ENCODE measurements at places on chromosomes 12 and 14. TPM values are rescaled to one million over a fixed set of nuclear protein-coding genes. Genes with fewer than 3 reads are reported as not detected.

DNA sequence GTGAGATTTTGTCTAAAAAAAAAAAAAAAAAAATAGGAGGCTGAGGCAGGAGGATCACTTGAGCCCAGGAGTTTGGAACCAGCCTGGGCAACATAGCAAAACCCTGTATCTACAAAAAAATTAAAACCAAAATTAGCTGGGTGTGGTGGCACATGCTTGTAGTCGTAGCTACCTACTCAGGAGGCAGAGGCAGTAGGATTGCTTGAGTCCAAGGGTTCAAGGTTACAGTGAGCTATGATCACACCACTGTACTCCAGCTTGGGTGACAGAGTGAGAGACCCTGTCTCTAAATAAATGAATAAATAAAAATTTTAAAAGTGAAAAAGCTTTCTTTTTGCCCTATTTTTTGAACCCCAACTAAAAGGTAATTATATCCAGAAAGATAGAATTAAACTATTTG is 113.6 kb downstream of the PEBP1 start:
- no peaks in the 10 kb centered on the region for H3K4me1 ChIP-seq
- no peaks in the 10 kb centered on the region for H3K36me3 ChIP-seq
- H3K4me3 ChIP-seq, result no peak overlapping the region
- DNase-seq, result no peak
- H3K27ac ChIP-seq, result no peak overlapping the region

DNA sequence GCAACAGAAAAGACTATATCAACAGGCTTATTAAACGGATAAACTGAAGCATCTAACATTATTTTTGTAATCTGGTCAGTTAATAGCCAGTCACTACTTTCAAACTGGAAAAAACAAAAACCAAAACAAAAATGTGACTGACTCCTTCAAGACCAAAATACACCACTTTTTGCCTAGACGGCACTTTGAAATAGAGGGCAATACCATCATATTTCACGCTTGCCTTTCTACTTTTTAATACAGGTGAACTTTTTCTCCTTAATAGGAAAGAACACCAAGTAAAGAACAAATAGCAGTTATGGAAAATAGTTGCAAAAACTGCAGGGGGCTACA is 550 bp upstream of the NUP107 start:
- H3K27me3 ChIP-seq, result no peaks in the 10 kb centered on the region
- peak overlapping the region; percentile 54 for H3K4me3 ChIP-seq
- peaks cover 8% of the 10 kb centered on the region for H3K4me1 ChIP-seq

C14orf39 gene
- total RNA-seq, result 0.56 TPM

DNA sequence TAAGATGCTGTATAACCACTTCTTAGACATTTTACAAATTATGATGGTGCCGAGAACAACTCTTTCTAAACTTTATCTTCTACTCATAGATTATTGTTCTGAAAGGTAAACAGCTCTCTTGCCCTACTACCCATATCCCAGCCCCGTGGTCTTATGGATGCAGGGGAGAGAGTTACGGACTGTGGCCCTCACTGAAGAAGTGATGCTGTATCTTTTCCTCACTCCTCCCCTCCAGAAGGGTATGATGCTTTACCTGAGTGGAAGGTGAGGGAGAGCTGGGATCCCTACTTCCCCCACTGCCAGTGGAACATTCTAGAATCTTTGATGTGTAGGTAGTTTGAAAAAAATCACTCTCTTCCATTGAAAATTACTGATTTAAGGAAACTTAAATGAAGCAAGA is 3.5 kb downstream of the TSHR start:
- H3K4me1 ChIP-seq, result no peaks in the 10 kb centered on the region
- DNase-seq, result no peak
- H3K4me3 ChIP-seq, result no peak overlapping the region
- H3K36me3 ChIP-seq, result no peaks in the 10 kb centered on the region

LTB4R2 gene
- total RNA-seq, result 7.6 TPM

DNA sequence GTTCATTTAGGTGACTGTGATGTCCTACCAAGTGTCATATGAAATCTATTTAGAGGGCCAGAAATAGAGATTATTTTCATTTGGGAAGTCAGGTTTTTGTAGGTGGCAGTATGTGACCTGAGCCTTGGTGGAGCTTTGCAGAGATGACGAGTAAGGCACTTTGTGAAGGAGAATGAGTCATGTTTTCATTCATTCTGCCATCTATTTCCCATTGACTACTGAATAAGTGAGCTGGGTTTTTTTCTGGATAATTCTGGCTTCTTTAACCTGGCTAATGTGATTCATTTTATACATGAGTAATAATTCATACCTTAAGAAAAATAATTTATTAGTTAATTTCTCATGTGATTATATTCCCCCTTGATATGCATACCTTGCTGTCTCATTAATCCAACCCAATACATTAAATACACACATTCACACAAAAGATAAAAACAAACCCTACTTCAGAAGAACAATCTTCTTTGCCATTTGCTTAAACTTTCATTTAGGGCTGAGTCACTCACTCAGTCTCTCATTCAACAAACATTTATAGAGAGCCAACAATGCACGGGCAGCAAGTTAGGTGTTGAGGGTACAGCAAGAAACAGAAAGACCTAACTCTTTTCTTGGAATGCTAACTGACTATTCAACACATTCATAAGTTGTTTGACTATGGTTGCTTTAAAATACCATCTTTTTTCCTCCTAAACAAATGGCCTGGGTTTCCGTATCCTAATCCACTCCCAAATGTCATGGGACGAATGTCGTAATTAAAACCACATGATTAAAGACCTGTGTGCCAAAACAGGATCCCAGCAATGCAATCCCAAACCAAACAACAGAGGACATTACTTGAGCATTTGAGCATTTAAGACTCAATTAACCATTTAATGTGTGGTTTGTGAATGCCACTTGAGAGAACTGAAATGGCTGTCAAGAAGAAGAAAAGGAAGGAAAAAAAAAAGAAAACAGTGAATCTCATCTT is 78.0 kb downstream of the KITLG start:
- no peak overlapping the region for H3K27ac ChIP-seq
- H3K36me3 ChIP-seq, result no peaks in the 10 kb centered on the region
- H3K4me3 ChIP-seq, result no peak overlapping the region
- H3K4me1 ChIP-seq, result no peaks in the 10 kb centered on the region

DNA sequence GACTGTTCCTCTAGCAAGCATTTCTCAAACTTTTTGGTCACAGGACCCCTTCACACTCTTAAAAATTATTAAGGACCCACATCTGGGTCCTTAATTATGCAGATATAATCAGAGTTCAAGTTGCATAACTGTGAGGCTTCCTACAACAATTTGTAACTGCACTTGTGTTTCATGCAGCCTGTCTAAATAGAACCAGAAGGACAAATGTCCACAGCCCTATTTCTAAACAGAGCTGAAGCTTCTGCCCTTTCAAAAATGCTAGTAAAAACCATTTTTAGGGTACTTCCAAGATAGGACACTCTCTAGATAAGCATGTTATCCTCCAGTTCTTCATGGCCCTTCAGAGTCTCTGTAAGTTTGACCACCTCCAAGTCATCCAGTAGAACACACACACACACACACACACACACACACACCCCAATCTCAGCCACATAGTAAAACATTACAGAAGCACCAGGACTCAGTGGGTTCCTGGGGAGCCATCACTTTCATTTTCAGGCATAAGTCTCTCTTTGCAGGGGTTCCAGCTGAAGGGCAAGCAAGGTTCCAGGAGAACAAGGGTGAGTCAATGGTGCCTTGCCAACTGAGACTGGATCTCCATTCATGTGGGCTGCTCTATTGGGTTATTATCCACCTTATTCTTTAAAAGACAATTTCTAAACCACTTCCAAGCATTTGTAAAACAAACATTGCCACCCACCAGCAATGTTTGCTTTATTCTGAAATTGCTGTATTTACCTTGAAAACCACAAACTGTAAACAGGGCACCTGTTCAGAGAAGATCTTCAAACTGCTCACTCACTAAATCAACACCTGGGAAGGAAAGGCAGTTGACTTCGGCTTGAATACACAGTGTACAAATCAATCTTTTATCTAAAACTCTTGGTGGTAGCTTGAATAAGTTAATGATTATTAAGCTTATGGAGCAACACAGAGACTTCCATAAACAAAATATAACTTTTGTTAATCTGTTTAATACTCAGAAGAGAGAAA is 64.1 kb downstream of the ITPR2 start:
- H3K4me1 ChIP-seq, result no peaks in the 10 kb centered on the region
- H3K36me3 ChIP-seq, result no peaks in the 10 kb centered on the region
- DNase-seq, result no peak
- no peak overlapping the region for H3K4me3 ChIP-seq
- no peaks in the 10 kb centered on the region for H3K27me3 ChIP-seq

TARBP2 gene
- 58.3 TPM for total RNA-seq

GYS2 gene
- not detected for total RNA-seq

GRCh38 chr12:57983858-57984505 is 42.6 kb downstream of the ATP23 start:
- H3K4me3 ChIP-seq, result no peak overlapping the region
- no peaks in the 10 kb centered on the region for H3K4me1 ChIP-seq
- H3K36me3 ChIP-seq, result no peaks in the 10 kb centered on the region
- no peak overlapping the region for H3K27ac ChIP-seq
- no peak for DNase-seq

DNA sequence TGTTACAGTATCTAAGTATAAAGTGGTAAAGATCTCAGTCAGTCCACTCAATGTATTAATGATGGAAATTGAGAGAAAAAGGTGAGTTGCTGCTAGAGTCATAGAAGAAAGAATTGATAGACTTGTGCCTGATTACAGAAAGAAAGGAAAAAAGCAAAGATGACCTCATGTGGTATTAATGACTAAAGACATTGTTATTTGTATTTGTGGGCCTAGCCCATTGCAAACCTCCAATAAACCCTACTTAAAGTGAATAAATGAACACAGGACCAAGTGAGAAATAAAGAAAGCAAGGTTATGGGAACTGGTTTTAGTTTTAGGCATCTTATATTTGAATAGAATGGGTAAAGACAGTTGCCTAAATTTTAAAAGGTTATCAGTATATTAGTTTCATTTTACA is 105.5 kb downstream of the SYT1 start:
- DNase-seq, result no peak
- H3K36me3 ChIP-seq, result no peaks in the 10 kb centered on the region
- no peaks in the 10 kb centered on the region for H3K27me3 ChIP-seq
- H3K4me3 ChIP-seq, result no peak overlapping the region

GLT8D2 gene
- total RNA-seq, result 5.9 TPM

DNA sequence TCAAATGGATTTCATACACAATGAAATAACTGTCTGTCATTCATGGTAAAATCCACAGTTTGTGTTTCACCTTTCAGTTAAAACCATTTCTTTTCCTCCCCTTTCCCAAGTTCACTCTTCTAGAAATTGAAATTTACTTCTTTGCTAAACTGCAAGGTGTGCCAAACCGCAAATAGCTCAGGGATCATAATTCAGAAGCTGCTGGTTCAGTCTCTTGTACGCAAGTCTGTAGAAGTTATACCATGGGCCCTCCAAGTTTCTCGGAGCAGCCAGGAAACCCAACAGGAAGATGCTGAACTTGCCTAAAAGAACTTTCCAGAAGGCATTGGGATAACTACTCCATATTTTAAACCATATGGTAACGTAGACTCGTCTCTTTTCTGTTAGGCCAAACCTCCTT is 268.9 kb downstream of the FLRT2 start:
- DNase-seq, result no peak
- no peak overlapping the region for H3K4me3 ChIP-seq
- H3K27me3 ChIP-seq, result no peaks in the 10 kb centered on the region
- H3K27ac ChIP-seq, result no peak overlapping the region
- no peaks in the 10 kb centered on the region for H3K4me1 ChIP-seq

TBX5 gene
- 108 TPM for total RNA-seq

DNA sequence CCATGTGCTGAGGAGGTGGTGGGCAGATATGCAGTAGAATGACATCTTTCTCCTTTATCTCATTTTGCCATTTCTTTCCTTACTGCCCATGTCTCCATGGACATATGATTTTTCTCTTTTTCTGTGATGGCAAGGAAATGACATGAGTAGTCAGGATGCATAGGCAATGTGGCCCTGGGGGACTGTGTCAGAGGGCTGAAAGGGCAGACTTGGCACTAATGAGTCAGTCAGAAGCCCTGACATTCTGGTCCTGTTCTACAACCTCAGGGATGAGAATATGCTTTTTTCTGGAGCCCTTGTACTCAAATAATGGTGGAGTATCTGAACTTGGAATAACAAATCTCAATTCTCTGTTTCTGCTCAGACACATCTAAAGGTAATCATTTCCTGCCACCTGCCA is 167.8 kb downstream of the TMEM117 start:
- H3K4me1 ChIP-seq, result no peaks in the 10 kb centered on the region
- H3K27me3 ChIP-seq, result no peaks in the 10 kb centered on the region
- H3K27ac ChIP-seq, result no peak overlapping the region
- no peak for DNase-seq

- H3K4me3 ChIP-seq, result no peak overlapping the region
- H3K4me1 ChIP-seq, result no peaks in the 10 kb centered on the region
- no peaks in the 10 kb centered on the region for H3K36me3 ChIP-seq
- H3K27me3 ChIP-seq, result no peaks in the 10 kb centered on the region
Measured at GRCh38 chr12:63982604-63983295, 138.2 kb downstream of the SRGAP1 start.

GRCh38 chr12:11183011-11183410 is 3.7 kb downstream of the TAS2R42 start:
- H3K27me3 ChIP-seq, result no peaks in the 10 kb centered on the region
- no peaks in the 10 kb centered on the region for H3K4me1 ChIP-seq
- H3K36me3 ChIP-seq, result no peaks in the 10 kb centered on the region
- no peak overlapping the region for H3K27ac ChIP-seq
- H3K4me3 ChIP-seq, result no peak overlapping the region

RBP5 gene
- 0.95 TPM for total RNA-seq

DNA sequence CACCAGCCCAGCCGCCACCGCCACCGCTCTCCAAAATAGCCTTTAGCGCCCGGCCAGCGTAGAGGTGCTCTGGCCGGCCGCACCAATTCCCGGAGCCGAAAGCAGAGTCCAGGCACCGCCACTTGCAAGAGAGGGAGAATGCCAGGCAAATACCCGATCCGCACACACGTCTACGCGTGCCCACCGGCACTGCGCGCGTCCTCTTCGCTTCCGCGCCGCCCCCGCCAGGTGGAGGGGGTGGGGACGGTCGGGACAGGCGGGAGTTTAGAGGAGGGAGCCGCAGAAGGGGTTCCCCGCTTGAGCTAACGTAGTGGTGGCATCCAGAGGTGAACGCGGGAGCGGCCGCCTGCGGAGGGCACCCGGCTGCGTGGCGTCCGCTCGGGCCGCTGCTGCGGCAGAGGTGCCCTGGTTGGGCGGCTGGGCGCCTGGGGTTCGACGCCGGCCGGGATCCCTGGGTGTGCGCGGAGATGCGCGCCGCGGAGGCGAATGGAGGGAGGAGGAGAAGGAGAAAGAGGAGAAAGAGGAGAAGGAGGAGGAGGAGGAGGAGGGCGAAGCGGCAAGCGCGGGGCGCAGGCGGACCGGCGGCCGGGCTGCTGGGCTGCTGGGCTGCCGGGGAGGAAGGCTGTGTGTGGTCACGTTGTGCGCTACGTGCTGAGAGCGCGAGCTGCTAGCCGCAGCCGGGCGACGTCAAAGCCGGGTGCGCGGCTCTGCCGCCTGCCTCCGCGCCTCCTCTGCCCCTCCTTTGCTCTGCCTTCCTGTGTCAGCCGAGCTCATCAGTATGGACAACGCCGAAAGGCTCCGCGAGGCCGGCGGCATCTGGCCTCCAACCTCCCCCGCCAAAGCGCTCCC is at the start of gene MDGA2:
MDGA2 (minus strand) TSS at position 140 of the 849 bp plus-strand sequence.
- peak within 1 kb of the TSS; percentile 60 for H3K4me3 ChIP-seq
- H3K27me3 ChIP-seq, result peaks cover 72% of the 10 kb centered on the region
- no peaks in the 10 kb centered on the region for H3K36me3 ChIP-seq
- H3K4me1 ChIP-seq, result no peaks in the 10 kb centered on the region
- H3K27ac ChIP-seq, result no peak within 1 kb of the TSS
- DNase-seq, result peak; percentile 71

SRRM4 gene
- 0.14 TPM for total RNA-seq
